ENCODE measurements at places on chromosomes 6 and 20. TPM values are rescaled to one million over a fixed set of nuclear protein-coding genes. Genes with fewer than 3 reads are reported as not detected.

DNA sequence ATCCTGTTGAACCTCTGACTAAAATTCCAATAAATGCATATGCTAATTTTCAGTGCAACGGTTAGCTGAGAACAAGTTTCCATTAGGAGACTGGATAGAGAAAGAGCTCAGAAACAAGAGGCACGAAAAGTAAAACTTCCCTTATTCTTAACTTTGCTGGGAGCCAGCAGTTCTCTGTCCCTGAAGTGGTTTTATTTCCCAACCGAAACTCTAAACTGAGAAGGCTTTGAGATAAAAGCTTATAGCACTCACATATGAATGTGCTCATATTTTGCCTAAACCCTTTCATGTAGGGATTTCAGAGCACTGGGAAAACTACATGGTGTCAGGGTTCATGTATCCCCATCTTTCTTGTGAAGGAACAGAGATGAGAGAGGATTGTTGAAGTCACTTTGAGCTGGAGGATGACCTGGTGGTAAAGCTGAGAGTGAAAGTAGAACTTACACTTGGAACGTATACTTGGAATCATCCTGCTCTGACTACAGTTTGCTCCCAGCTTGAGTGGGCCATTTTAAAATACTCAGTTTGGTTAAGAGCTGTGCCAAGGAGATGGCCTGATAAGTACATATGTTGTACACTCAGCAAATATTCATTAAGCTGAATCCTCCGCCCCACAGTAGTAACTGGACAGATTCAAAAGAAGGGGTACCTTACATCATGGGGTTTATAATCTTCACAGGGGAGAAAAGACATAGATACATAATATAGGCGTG lies 324.2 kb upstream of the CNR1 start:
- DNase-seq, result no peak

DNA sequence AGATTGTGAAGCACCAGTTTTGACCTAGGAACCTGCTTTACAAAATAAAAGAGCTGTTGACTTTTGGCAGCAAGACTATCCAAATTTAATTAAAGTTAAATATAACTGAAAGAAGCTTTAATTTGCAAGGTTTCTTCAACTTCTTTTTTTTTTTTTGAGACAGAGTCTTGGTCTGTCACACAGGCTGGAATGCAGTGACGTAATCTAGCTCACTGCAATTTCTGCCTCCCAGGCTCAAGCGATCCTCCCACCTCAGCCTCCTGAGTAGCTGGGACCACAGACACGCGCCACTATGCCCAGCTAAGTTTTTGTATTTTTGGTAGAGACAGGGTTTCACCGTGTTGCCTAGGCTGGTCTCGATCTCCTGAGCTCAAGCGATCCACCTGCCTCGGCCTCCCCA lies 13.7 kb upstream of the CSE1L start:
- DNase-seq, result no peak

- no peak for DNase-seq
These were observed 420.4 kb upstream of the OPRM1 start for GRCh38 chr6:153618371-153619322.

GRCh38 chr6:153994004-153994403 lies 45.0 kb upstream of the OPRM1 start:
- DNase-seq, result no peak

DNA sequence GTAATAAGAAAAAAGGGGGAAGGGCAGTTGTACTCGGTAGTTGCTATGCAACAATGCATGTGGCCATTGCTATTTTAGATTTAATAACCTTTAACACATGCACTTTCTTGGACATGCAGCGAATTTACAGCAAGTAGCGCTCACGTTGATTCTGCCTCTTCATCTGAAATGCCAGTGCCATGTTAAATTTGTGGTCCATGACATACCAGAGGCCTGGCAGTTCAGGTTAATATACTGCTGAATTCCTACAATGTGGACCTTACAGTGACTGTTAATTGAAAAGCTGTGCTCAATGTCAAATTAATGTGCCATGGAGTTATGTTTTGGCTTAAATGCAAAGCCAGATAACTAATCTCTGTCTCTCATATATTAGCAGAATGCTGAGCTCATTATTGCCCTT lies 699.7 kb downstream of the DOK5 start:
- no peak for DNase-seq

- no peak for DNase-seq
These were observed 172.4 kb downstream of the MMS22L start for GRCh38 chr6:97110626-97111025.

- DNase-seq, result no peak
These were observed 201.0 kb downstream of the PRL start for GRCh38 chr6:22095836-22096235.

BPIFB1 gene
- total RNA-seq, result 8.5 TPM

MCCD1 gene
- total RNA-seq, result not detected

GRCh38 chr6:168050225-168050880 lies 28.7 kb downstream of the FRMD1 start:
- DNase-seq, result no peak

DNA sequence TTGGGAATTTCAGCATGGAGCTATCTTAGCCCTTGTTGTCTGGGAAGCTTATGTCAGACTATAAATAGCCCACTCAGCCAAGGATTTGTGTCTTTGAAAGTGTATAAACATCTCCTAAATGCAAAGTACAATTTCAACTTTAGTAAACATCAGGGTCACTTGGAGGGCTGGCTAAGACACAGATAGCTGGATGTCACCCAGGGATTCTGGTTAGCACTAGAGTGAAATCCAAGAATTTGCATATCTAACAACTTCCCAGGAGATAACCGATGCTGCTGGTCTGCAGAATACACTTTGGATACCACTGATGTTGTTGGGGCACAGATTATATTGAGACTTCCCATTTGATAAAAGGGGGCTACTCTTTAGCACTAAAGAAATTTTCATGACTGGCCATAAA lies 130.9 kb downstream of the PAX1 start:
- DNase-seq, result no peak

HS3ST5 gene
- 0.40 TPM for total RNA-seq

GRCh38 chr6:89986650-89987074 lies 92.4 kb downstream of the GJA10 start:
- DNase-seq, result no peak

DNA sequence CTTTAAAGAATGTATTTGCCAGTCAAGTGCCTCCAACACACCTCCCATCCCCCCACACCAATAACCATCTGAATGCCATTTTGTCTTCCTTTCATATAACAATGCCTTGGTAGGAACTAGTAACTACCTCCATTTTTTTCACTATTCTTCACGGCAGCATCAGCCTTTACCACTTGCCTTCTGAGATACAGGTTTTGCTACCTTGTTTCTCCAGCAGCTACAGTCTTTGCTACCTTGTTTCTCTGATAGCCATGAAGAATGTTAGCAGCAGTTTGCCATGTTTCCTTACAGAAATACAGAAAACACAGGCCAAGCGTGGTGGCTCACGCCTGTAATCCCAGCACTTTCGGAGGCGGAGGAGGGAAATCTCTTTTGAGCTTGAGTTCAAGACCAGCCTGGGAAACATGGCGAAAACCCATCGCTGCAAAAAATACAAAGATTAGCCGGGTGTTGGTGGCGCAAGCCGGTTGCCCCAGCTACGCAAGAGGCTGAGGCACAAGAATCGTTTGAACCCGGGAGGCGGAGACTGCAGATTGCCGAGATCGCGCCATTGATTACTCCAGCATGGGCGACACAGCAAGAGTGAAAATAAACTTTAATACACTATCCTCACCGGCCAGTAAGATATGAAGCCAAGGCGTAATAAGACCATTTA lies 100.9 kb downstream of the HFE start:
- DNase-seq, result no peak

GRCh38 chr20:17304774-17305173 lies 77.9 kb downstream of the PCSK2 start:
- DNase-seq, result no peak

- DNase-seq, result no peak
These were observed 34.7 kb upstream of the EZR start for GRCh38 chr6:158853880-158854213.

SIGLEC1 gene
- total RNA-seq, result not detected

Data from Calu3 (cell line).